ENCODE measurements at places on chromosomes 1 and 21. TPM values are rescaled to one million over a fixed set of nuclear protein-coding genes. Genes with fewer than 3 reads are reported as not detected.

LAMC1 gene
- 270 TPM for total RNA-seq

GNG4 gene
- total RNA-seq = 3.8 TPM

PLD5 gene
- 4.9 TPM for total RNA-seq

CSF3R gene
- 0.22 TPM for total RNA-seq

GRCh38 chr1:210627755-210628154 lies 299.1 kb downstream of the HHAT start:
- H3K27me3 ChIP-seq = no peaks in the 10 kb centered on the region
- DNase-seq = no peak
- no peaks in the 10 kb centered on the region for H3K4me1 ChIP-seq
- H3K4me3 ChIP-seq = no peak overlapping the region
- H3K36me3 ChIP-seq = no peaks in the 10 kb centered on the region

DNA sequence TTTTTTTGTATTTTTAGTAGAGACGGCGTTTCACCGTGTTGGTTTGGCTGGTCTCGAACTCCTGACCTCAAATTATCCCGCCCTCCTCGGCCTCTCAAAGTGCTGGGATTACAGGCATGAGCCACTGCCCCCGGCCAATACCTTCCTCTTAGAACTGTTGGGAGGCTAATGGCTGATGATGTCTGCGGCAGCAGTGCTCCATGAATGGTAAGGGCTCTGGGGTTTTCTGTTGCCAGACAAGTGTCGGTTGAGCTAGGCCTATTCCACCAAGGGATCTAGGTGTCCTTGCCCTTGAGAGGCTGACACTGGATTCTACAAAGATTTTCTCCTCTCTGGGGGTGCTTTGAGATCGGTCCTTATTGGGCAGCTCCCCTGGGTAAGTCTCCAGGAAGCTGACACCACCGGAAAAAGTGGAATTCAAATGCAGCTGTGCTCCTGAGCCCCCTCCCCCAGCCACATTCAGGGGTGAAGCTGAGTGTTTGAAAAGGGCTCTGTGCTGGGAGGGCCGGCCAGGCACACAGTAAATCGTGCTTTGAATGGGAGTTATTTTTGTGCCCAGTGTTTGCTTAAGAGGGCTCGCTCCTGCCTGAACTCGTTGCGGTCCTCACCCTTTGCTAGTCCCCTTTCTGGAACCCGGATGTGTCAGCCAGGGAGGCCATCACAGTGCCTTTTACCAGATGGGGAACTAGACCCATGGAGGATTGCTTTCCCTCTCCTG lies 5.2 kb downstream of the SOX13 start:
- no peaks in the 10 kb centered on the region for H3K36me3 ChIP-seq
- DNase-seq = no peak
- H3K4me1 ChIP-seq = peaks cover 22% of the 10 kb centered on the region
- H3K4me3 ChIP-seq = no peak overlapping the region
- peak overlapping the region; percentile 36 for H3K27ac ChIP-seq

GRCh38 chr21:35346697-35347096 lies 297.6 kb upstream of the RUNX1 start:
- no peaks in the 10 kb centered on the region for H3K27me3 ChIP-seq
- no peaks in the 10 kb centered on the region for H3K36me3 ChIP-seq
- no peak for DNase-seq

DNA sequence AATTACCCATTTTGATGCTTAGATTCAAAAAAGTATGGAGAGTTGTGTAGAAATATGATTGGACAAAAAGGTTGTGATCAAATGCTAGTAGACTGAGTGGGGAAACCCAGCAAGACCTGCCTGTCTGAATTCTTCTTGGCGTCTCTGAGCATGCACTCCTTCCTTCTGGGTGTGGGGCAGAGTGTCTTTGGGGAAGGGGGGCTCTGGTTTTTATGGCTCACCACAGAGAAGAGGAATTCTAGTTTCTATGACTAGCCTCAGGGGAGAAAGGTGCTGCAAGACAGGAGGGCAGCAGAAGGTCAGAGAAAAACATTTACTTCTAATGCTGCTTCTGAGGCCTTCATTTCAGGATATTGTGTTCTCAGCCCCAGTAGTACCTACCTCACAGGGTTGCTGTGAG lies 33.9 kb upstream of the PIGC start:
- H3K27me3 ChIP-seq = peaks cover 4% of the 10 kb centered on the region
- H3K27ac ChIP-seq = no peak overlapping the region
- no peaks in the 10 kb centered on the region for H3K36me3 ChIP-seq
- no peak overlapping the region for H3K4me3 ChIP-seq
- DNase-seq = no peak

DNA sequence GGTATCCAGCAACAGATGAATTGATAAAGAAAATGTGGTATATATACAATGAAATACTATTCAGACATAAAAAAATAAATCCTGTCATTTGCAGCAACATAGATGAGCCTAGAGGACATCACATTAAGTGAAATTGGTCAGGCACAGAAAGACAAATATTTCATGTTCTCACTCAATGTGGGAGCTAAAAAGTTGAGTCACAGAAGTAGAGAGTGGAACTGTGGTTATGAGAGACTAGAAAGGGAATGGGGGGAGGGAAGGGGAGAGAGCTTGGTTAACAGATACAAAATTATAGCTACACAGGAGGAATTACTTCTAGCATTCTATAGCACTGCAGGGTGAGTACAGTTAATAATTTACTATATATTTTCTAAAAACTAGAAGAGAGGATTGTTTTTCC lies 37.1 kb upstream of the SERPINC1 start:
- H3K36me3 ChIP-seq = peaks cover 25% of the 10 kb centered on the region
- DNase-seq = peak; percentile 30
- H3K27ac ChIP-seq = no peak overlapping the region
- no peaks in the 10 kb centered on the region for H3K4me1 ChIP-seq
- no peak overlapping the region for H3K4me3 ChIP-seq

GRCh38 chr1:233569636-233570035 lies 44.3 kb upstream of the KCNK1 start:
- H3K36me3 ChIP-seq = no peaks in the 10 kb centered on the region
- no peaks in the 10 kb centered on the region for H3K4me1 ChIP-seq
- H3K27me3 ChIP-seq = no peaks in the 10 kb centered on the region
- no peak overlapping the region for H3K27ac ChIP-seq
- peak; percentile 15 for DNase-seq

DNA sequence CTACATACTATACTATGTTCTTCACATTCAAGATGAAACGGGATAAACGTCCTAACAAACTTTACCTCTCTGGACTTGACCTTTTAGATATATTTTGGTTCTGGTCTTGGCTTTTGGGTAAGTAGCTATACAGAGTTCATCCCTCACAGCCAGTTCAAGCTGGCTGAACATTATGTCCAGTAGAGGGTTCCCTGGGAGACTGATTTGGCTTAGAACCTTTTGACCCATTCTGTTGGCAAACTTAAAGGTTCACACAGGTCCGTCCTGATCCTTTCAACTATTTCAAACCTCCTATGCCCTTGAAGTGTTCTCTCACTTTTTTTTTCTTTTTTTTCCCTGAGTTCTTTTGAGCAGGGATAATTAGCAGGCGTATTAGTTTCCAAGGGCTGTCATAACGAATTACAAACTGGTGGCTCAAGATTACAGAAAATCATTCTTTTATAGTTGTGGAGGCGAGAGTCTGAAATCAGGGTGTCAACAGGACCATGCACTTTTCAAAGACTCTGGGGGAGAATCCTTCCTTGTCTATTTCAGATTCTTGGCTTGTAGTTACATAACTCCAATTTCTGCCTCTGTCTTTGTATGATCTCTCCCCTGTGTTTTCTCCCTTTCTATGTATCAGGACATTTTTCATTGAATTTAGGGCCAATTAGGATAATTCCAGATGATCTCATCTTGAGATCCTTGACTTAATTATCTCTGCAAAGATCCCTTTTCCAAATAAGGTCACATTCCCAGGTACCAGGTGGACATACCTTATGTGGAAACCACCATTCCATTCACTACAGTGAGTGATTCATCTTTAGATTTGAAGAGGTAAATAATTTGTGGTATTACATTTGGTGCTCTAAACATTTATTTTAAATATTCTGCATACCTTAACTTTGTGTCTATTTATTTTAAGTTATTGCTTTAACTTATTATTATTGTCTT lies 257.4 kb upstream of the USP25 start:
- H3K4me3 ChIP-seq = no peak overlapping the region
- H3K4me1 ChIP-seq = no peaks in the 10 kb centered on the region
- H3K27ac ChIP-seq = no peak overlapping the region
- no peaks in the 10 kb centered on the region for H3K27me3 ChIP-seq

DNA sequence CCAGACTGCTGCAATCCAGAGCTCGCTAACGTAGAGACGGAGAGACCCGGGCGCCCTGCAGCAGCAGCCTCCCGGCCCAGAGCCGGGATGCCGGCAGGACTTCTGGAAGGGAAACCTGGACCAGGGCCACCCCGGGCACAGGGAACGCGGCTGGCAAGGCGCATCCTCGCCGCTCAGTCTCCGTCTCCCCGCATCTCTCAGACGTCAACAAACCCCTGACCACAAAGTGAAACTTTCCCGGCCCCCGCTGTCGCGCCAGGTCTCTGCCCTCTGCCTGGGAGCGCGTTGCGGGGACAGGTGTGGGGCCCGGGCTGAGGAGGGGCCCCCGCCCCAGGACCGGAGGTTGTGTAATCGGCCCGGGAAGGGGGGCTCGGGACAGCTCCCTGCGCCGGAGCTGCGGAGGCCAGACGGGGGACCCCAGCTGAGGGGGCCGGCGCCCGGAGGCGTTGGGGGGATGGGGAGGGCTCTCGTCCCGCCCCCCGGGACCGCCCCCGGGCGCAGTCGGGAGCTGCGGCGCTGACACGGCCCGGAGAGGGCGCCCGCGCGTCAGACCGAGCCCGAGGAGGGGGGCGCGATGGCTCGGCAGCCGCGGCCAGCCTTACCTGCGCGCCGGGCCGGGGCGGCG lies 116.6 kb upstream of the HIVEP3 start:
- peak overlapping the region; percentile 73 for H3K27ac ChIP-seq
- H3K36me3 ChIP-seq = no peaks in the 10 kb centered on the region
- H3K4me1 ChIP-seq = peaks cover 5% of the 10 kb centered on the region
- peak overlapping the region; percentile 97 for H3K4me3 ChIP-seq
- no peaks in the 10 kb centered on the region for H3K27me3 ChIP-seq
- peak; percentile 37 for DNase-seq

- H3K4me1 ChIP-seq = no peaks in the 10 kb centered on the region
- H3K36me3 ChIP-seq = no peaks in the 10 kb centered on the region
- no peak overlapping the region for H3K4me3 ChIP-seq
- DNase-seq = no peak
- H3K27ac ChIP-seq = no peak overlapping the region
Measured at GRCh38 chr1:4178501-4179113, 278.5 kb upstream of the C1orf174 start.

GRCh38 chr1:117942293-117942692 lies 12.8 kb downstream of the WDR3 start:
- peaks cover 70% of the 10 kb centered on the region for H3K36me3 ChIP-seq
- no peaks in the 10 kb centered on the region for H3K27me3 ChIP-seq
- no peak for DNase-seq
- H3K27ac ChIP-seq = no peak overlapping the region
- no peak overlapping the region for H3K4me3 ChIP-seq
